ENCODE measurements at places on chromosomes 5 and 9.
A peak's percentile ranks its signal among the peaks of the same experiment; 100 is the strongest.

DNA sequence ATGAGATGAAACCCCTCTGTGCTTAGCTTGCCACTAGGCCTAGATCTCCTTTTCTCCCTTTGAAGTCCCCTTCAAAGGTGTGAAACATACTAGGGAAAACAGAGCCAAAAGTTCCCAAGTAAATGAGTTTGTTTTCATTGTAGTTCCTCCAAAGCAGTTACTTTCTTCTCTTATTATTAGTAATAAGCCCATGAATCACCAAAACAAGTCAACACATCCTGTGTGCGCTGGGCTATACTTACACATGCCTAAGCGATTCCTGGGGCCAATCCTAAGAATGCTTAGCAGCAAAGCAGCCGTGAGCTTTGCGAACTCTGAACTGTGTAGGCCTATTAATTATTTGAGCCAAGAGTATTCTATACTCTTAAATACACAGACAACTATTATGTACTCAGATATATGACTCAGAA lies 7.6 kb downstream of the ENC1 start:
- no peak for DNase-seq

DNA sequence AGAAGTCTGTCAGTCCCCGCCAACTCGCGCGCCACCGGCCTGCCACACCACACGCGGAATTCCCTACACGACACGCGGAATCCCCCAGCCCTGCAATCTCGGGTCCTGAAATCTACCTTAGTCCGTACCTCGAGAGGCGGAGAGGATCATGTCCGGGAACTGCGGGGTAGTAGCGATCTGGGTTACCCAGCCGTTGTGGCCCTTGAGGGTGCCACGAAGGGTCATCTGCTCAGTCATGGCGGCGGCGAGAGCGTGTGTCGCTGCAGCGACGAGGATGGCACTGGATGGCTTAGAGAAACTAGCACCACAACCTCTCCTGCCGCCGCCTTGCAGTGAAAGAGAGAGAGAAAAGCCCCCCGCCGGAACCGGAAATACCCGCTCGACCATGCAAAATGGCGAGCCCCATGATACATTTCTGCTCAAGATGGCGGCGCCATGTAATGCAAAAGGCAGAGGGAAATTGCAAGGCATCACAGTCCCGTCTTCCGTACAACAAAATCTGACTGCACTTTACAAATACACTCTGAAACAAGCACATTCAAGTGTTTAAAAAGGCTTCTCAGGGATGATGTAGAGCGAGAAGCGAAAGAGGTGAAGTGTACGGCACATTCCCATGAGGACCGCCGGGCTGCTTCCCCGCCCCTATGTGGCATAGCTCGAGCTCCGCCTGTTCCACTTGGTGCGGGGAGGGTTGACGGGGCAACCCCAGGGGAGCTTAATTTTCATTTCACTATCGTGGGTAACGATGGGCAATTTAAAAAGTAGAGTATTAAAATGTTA lies at the start of gene RACK1:
RACK1 (minus strand) TSS at position 343 of the 780 bp plus-strand sequence; CDS start at position 237, 106 bp downstream.
- DNase-seq, result peak; percentile 88

- DNase-seq, result no peak
These were observed 77.5 kb upstream of the CAST start for GRCh38 chr5:96584712-96585111.

GRCh38 chr5:15008476-15008875 lies 136.9 kb upstream of the ANKH start:
- peak; percentile 29 for DNase-seq

GRCh38 chr5:120446068-120446492 lies 18.0 kb upstream of the PRR16 start:
- no peak for DNase-seq

GRCh38 chr9:27548055-27548741 lies 18.6 kb upstream of the MOB3B start:
- DNase-seq, result no peak

GRCh38 chr9:136485049-136486045 lies 2.5 kb upstream of the SEC16A start:
- DNase-seq, result peak; percentile 91

DNA sequence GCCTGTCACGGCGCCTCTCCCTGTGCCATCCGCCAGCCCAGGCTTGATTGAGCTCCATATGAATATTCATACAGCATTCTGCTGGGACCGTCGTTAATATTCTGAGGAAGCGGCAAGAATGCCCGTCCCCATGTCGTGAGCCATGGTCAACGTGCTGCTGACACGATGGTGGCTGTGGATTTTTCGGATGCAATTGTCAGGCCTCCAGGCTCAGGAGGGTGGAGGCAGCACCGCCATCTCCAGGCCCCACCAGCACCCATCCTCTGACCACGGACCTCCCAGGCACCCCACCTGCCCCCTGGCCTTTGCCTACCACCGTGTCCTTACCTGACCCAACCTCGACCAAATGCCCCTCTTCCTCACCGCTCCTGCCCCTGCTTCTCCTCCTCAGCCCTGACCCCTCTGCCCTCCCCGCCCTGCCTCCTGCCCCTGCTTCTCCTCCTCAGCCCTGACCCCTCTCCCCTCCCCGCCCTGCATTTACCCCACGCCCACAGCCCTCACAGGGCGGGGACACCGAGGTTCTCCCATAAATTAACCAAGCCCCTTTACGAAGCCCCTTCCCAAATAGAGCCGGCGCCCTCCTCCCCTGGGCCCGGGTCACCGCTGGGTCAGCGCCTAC lies 9.9 kb downstream of the TMEM250 start:
- no peak for DNase-seq

- no peak for DNase-seq
These were observed 143.1 kb upstream of the NR4A3 start for GRCh38 chr9:99678566-99678965.

DNA sequence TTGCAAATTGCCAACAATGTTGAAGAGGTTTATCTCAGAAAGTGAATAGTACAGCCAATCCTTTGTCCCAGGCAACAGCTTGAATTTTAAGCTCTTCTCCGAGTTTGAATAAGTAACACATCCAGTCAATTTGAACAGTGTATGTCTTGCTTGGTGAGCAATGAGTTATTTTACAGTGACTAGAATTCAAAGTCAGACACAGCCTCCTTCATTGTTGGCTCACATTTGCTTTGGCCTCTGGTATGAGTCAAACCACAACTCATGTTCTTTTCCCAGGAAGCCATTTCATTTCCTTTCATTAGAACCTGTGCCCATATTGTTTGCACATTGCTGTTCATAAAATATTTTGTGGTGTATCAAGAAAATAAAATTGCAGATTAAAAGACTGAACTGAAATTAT lies 622.0 kb upstream of the DAB2 start:
- no peak for DNase-seq

GRCh38 chr5:55626790-55627189 lies 85.3 kb downstream of the SLC38A9 start:
- DNase-seq, result no peak

GRCh38 chr5:61330845-61331406 lies 1.1 kb upstream of the ZSWIM6 start:
- peak; percentile 75 for DNase-seq

- DNase-seq, result peak; percentile 82
These were observed 5.7 kb downstream of the NDST1 start for GRCh38 chr5:150513375-150514309.

- no peak for DNase-seq
These were observed 243.4 kb downstream of the SYK start for GRCh38 chr9:91045041-91045440.

DNA sequence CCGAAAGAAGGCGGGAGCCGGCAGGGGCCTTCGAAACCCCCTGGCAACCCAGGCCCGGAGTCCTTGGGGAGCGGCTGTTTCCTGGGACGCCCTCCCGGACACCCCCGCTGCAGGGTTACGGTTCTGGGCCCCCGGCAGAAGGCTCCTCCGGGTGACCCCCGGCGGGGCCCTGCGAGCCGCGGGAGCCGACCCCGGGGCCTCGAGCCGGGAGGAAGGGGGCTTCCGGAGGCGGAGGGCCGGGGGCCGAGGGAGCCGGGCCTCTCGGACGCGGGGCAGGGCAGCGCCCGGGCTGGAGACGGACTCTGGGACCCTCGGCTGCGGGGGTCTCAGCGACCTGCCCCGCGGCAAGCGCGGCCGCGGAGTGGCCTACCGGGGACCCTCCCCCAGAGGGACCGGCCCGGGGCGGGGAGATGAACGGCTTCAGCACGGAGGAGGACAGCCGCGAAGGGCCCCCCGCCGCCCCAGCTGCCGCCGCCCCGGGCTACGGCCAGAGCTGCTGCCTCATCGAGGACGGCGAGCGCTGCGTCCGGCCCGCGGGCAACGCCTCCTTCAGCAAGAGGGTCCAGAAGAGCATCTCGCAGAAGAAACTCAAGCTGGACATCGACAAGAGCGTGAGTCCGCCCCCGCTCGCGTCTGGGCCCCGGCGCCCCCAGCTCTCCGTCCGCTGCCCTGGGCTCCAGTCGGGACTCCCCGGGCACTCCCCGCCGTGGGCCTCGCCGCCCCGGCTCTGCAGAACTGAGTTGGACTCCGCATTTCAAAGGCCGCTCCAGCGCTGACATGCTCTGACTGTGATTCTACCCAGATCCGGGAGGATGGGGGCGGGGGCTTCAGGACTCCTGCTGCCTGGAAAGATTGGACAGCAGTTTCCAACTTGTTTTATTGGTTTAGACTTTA lies 645 bp downstream of the SAP30L start:
- DNase-seq, result peak; percentile 74

- no peak for DNase-seq
These were observed 17.4 kb upstream of the CAMSAP1 start for GRCh38 chr9:135924628-135925338.

DNA sequence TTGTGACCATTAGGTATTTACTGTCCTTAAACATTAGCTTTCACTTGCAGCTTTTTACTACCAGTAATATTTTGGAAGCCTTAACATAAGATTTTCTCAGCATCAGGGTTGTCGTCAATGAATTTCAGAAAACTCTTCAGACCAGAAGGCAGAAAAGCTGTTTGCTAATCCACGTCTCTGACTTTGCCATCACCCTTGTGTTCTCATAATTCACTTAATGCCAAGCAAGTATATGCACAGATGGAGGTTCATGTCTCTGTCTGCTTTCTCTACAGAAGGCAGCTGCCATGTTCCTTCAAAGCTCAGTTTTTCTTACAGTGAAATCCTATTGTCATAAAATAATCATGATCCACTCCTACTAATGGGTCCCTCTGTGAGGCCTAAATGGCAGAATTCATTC lies 37.7 kb upstream of the LRRC19 start:
- DNase-seq, result no peak

DNA sequence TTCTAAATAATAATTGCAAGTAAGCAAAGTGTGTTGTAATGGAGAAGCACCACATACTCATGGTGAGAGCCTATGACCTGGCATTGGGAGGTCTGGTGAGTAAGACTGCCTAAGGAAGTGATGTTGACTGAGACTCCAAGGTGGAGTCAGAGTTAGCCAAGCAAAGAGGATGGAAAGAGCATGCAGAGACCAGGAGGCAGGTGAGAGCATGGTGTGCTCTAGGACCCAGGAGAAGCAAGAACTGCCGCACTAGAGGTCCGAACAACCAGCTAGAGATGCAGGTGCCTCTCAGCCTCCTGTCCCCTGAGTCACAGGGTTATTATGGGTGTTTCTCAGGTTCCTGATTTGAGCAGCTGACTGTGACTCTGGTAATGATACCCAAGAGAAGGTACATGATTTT lies 27.3 kb downstream of the ANP32B start:
- DNase-seq, result no peak

DNA sequence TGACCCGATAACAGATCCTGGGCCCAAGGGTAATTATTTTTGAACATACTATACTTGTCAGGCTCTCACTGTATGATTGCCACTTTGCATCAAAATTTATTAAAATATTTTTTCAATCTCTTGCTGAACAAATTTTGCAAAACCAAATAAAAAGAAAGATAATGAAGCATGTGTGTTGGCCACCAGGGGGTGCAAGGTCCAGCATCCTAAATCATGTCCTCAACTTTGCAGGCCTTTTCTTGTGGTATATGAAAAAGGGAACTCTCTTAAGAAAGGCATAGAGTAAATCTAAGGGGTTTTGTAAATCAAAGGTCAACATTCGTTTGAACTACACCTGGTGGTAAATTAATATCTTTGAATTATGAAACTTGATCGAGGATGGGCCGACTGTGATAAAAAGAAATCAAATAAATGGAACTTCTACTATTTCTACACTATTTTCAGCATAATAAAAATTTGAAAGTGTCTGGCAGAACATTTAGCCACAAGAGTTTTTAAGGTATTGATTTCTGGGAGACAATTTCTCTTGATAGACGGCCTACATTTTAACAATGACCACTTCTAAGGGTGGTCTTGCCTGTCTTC lies 676.5 kb downstream of the DMRTA1 start:
- peak; percentile 62 for DNase-seq

GRCh38 chr5:172207511-172207910 lies 13.5 kb downstream of the EFCAB9 start:
- DNase-seq, result no peak

- no peak for DNase-seq
These were observed 132.5 kb upstream of the ADRA1B start for GRCh38 chr5:159783726-159784247.

- no peak for DNase-seq
These were observed 66.5 kb downstream of the RPS6 start for GRCh38 chr9:19313573-19313972.

- no peak for DNase-seq
These were observed 24.7 kb upstream of the TNFSF8 start for GRCh38 chr9:114954956-114955582.

- no peak for DNase-seq
These were observed 27.1 kb downstream of the ZCCHC10 start for GRCh38 chr5:132999246-132999645.

DNA sequence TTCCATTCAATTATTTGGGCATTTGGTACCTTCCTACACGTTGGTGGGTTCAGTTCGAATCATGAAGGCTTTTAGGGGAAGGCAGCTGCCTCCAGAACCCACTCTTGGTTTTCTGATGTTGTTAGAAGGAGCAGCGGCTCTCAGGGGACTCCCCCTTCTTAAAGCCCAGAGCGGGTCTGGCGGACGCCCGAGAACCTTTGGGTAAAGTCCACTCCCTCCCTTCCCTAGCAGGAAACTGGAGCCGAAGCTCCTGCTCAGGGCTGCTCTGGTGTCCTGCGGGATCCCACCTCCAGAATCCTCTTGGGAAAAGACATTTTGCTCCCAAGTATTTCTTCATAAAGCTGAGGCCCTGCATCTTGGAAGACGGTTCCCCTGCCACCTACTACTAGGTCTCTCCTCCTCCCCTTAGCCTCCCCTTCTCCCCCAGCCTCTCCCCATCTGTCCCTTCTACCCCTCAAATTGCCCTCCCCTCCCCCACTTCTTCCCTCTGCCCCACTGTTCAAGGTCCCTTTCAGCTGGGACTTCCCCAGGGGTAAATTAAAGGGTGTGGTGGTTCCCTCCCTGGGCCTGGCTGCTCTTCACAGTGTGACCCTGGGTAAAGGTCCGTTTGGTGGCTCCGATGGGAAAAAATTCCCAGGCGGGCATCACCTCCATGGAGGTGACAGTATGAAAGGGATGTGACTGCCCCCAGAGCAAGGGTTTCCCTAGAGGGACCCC lies 9.3 kb downstream of the IRX4 start:
- DNase-seq, result no peak

- no peak for DNase-seq
These were observed 248.5 kb upstream of the DAP start for GRCh38 chr5:11009576-11009975.

GRCh38 chr5:96969366-96969765 lies 33.5 kb downstream of the LNPEP start:
- DNase-seq, result no peak

GRCh38 chr5:58486290-58486689 lies 4.9 kb upstream of the GAPT start:
- no peak for DNase-seq
